ENCODE measurements at places on chromosomes 16 and 17. TPM values are rescaled to one million over a fixed set of nuclear protein-coding genes. Genes with fewer than 3 reads are reported as not detected.
A peak's percentile ranks its signal among the peaks of the same experiment; 100 is the strongest.

The HEATR9 gene
- total RNA-seq: not detected

- peak; percentile 30 for DNase-seq
These were observed 33.0 kb downstream of the COG7 start for GRCh38 chr16:23420011-23420410.

- DNase-seq: no peak
These were observed 28.9 kb upstream of the FOXK2 start for GRCh38 chr17:82490512-82491195.

GRCh38 chr16:57036945-57037344, 47.6 kb downstream of the NLRC5 start:
- DNase-seq: no peak

The EVI2B gene
- total RNA-seq: 0.60 TPM

DNA sequence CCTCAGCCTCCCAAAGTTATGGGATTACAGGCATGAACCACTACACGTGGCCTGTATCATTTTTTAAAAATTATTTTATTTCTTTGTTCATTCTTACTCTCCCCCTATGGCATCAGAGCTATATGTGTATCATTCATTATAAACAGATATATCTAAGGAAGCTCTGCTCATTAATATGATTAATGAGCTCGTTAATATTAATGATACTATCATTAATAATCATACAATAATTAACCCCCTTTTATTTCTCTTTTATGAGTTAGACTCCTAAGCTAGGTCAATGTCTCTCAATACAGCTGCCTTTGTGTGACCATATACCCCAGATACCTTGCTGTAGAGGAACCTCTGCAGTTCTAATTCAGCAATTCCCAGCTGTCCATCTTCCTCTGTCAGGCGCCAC, 4.5 kb upstream of the RSKR start:
- no peak for DNase-seq

GRCh38 chr16:3643095-3643730, 11.3 kb upstream of the DNASE1 start:
- no peak for DNase-seq

GRCh38 chr17:4167786-4168185, 24.8 kb downstream of the CYB5D2 start:
- DNase-seq: no peak

All from A172 (cell line).